ENCODE measurements at places on chromosomes 12 and 14.

- DNase-seq = no peak
These were observed 182.7 kb downstream of the KTN1 start for GRCh38 chr14:55762595-55763232.

DNA sequence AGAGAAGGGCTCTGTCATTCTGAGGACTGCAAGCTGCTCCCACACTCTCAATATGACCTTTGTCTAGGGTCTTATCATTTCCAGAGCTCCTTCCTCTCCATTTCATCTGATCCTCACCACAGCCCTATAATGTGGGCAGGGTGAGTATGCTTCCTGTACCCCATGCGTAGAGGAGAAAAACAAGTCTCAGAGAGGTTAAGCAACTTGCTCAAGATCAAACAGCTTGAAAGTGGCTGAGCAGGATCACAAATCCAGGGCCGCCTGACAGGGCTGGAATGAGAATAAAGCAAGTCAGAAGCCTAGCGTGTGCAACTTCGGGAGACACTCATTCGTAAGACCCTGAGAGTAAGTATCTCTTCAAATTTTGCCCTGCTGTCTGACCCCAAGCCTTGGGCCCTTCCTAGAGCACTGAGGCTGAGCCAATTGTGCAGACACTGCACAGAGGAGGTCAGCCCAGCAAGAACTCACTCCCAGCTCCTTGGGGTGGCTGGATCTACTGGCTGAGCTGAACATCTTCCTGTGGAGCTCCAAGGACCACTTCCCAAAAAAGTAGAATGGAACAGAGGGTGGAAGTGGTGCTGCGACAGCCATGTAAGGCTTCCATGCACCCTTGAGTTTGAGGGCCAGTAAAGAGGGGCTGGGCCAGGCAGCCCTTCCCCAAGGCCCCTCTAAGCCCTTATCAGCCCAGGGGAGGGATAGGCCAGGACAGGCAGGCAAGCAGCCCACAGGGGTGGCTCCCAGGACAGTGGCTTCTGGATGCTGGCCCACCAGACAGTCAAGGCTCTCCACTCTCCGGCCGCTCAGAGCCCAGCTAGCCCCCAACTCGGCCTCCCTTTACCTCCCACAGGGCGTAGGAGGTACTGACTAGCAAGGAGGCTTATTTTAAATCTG, 10.5 kb downstream of the ZFP36L1 start:
- DNase-seq = no peak

GRCh38 chr14:94380225-94381148, 7.9 kb downstream of the SERPINA1 start:
- DNase-seq = no peak

DNA sequence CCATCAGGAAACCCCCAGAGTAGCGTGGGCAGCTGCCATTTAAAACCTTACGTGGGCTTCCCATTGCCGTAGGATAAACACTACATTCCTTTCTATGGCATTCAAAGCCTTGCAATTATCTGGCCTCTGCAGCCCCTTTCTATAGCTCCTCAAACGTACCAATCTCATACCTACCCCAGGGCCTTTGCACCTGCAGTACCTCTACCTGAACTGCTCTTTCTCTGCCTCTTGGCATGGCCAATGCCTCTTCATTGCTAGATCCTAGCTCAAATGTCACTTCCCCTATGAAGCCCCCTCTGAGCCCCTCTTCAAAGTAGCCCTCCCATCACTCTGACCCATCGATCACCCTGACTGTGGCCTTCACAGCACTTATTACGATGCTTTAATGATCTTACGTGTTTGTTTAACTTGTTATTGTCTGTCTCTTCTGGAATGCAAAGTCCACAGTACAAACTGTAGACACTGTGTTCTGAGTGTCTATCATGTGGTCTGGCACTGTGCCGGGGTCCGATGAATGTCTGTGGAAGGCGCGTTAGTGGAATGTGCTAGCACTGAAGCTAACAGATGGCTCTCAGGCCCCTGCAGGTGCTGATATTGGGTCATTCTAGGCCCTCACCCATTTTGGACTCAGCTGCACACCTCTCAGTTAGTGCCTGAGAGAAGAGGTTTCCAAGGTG, 157.3 kb upstream of the NOS1 start:
- no peak for DNase-seq

DNA sequence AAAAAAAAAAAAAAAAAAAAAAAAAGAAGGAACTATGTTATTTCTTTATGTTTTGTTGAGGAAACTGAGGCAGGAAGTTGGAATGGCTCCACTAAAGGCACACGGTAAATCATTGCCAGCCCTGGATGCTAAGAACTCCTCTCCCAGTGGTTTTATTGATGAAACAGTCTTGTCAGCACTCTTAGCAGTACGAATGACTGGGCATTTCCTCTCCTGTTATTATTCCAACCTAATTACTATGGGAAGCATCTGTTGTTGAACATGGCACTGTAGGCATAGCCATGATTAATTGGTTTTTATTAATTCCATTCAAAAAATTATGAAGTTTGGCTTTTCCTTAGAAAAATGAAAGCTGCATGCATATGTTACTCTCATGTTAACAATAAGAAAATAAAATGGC, 1387.1 kb upstream of the TMEM132C start:
- DNase-seq = no peak

DNA sequence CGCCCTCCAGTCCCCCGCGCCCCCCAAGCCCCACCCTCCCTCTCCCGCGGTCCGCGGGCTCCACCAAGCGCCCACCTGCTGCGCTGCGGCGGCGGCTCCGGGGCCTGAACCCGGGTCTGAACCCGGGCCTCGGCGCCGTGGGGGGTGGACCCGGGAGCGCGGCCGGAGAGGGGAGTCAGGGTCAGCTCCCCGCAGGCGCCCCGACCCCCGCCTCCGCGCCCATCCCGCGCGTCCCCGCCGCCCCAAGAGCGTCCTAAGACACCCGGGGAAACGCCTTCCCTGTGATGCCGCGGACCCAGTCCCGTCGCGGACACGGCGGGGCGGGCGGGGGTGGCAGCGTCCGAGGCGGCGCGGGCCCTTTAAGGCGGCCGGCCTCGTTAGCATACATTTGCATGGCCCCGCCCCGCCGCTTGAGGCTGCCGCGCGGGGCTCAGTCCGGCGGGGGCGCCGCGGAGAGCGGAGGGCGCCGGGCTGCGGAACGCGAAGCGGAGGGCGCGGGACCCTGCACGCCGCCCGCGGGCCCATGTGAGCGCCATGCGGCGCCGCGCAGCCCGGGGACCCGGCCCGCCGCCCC, at the start of gene MMP17:
TSS of gene MMP17 (plus strand) at position 433 of the 574 bp plus-strand sequence. CDS start at position 535, 102 bp downstream.
- no peak for DNase-seq

GRCh38 chr12:80277732-80278131, 166.3 kb upstream of the PTPRQ start:
- no peak for DNase-seq

DNA sequence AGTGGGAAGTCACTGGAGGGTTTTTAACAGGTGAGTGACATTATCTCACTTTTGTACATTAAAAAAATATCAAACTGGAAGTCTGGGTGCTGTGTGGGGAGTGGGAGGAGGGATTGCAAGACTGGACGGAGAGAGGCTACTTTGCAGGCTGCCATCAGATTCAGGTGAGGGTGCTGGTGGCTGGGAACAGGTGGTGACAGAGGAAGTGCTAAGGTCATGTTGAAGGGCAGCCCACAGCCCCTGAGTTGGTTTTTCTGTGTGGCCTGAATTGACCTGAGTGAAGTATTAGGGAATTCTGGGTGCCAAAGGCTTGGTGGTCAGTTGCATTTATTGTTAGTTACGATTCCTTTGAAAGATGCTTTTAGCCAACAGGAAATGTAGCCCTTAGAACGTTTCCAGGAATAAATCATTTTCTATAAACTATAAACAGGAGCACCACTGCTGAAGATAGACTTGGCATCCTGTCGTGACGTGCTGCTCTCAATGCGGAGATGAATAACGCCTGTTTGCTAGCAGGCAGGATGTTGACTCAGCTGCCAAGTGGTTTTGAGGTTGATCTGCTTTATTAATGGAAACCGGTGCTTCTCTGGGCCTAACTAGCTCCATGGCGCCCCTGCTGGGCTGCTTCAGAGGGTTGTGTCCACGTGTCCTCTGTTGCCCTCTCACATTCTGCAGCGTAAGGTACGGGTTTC, 707.5 kb upstream of the TMEM132C start:
- DNase-seq = no peak

DNA sequence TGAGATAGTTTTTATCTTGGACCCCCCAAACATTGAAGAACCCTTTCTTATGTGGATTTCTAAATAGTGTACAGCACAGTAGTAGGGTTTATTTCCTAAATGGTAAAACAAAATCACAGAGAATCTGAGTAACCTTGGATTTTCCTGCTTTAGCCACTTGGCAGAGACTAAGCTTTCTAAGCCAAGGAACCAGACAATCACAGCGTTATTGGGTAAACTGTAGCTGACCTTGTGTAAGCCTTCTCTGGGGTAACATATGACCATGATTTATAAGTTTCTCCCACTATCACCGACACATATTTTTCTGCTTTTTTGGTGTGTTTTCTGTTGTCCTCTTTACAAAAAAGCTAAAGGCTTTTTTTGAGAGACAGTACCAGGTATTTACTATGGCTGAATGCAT, 136.3 kb upstream of the PZP start:
- no peak for DNase-seq

GRCh38 chr12:34396861-34397590, 374.7 kb downstream of the ALG10 start:
- DNase-seq = no peak

DNA sequence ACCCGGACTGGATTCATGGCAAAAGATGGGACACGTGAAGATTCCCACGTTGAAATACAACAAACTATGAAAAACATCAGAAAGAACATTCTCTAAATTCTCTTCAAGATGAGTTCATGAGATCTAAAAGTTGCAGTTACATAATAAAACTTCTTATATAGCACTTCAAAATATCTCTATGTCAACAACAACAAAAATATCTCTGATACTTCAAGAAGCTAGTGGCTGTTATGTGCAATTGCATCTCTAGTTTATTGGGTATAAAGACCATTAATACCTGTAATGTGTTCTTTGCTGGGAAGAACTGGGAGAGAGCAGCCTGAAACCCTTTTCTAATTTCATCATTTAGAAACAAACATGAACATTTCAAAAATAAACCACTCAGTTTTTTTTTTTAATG, 69.2 kb upstream of the RGS6 start:
- DNase-seq = no peak

GRCh38 chr12:114913871-114914801, 230.2 kb upstream of the TBX3 start:
- DNase-seq = no peak

- DNase-seq = no peak
These were observed 13.1 kb upstream of the CCDC85C start for GRCh38 chr14:99616832-99617800.

- DNase-seq = no peak
These were observed 12.9 kb upstream of the MSI1 start for GRCh38 chr12:120381752-120382419.

DNA sequence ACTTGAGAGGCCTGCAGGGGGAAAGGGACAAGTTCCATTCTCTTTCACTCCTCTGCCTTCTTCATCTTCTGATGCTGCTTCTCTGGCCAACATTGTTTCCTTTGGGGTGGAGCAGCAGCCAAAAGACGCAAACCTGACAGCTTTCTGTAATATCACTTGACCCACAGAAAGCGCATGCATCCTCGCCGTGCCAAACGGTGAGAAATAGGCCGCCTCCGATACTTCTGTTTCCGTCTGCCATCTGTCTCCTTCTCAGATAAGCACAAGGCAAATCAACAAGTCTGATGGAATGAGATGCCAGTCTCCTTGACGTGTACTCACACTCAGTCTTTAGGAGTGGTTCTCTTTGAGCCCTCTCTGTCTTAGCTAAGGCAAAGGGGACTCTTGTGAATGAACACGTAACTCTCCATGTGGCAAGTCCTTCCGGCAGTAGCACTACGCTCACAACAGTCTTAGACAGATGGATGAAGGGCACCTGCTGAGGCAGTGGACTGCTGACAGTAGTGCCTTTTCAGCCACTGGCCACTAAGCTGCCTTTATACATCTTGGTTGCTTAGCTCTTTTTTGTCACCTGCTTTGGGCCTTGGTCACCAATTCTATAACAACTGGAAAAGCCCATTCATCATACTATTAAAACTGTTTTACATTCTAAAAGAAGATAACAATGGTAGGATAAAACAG, 214.1 kb downstream of the FBXL14 start:
- no peak for DNase-seq

DNA sequence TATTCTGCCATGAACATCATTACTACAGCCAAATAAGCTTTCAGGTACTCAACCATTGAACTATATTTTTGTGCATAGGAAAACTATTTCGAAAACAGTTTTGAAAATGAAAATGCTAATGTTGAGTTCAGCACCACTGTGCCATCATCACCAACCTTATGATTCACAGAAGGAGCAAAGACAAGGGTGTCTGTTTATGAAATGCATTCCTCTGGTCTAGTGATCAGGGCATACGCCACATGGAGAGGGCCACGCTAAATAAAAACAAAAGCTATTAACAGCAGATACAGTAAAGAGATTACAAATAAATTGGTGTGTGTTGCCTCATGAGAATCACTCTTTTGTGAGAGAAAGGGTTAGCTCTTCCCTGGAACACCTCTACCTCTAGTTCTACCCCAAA, 43.2 kb upstream of the BMAL2 start:
- DNase-seq = no peak

DNA sequence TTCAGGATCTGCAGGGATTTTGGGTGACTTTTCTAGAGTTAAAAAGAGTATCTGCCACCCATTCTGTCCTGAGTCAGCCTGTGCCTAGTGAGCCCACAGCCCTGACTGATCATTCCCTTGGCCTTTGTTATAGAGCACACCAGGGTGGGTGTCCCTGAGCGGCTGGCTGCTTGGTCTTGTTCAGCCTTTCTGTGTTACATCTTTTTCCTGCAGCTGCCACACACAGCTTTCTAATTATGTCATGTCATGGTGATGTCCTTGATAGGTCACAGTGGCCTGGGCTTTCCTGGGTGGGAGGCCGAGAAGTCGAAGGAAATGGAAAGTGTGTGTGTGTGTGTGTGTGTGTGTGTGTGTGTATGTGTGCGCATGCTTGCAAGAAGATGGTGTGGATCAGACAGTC, 293.2 kb upstream of the CRY1 start:
- no peak for DNase-seq

- DNase-seq = no peak
These were observed 43.6 kb downstream of the PTPRR start for GRCh38 chr12:70876952-70877351.

GRCh38 chr12:13454991-13455777, 258.7 kb downstream of the EMP1 start:
- no peak for DNase-seq

DNA sequence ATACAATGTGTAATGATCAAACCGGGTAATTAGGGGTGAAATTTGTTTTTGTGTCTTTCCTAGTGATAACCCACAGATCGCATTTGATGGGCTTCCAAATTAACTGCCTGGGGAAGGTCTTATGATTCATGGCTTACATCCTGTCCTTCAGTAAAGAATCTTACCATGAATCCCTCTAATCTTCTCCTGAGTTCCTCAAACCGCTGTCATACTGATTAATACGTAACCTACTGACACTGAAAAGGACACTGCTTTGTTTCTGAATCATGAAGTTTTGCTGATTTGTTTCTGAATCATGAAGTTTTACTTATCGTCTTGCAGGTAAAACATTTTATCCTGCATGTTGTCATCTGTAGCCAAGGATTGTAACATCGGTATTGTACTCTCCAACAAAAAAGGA, 52.0 kb upstream of the CRY1 start:
- DNase-seq = no peak

All from activated CD8-positive, alpha-beta memory T cell treated with anti-CD3 and anti-CD28 coated beads for 1 hour (primary cell).